IMR-90 (cell line): ENCODE measurements at places on chromosomes 11 and 22. TPM values are rescaled to one million over a fixed set of nuclear protein-coding genes. Genes with fewer than 3 reads are reported as not detected.
A peak's percentile ranks its signal among the peaks of the same experiment; 100 is the strongest.

GRCh38 chr11:118106789-118107335 lies 20.1 kb upstream of the SMIM35 start:
- no peak for DNase-seq

UBQLNL gene
- total RNA-seq = 0.18 TPM in 1 of 2 replicates, not detected in the other

IL17REL gene
- not detected in 2 replicates for total RNA-seq

NCAPH2 gene
- 36.4 and 38.5 TPM in 2 replicates for total RNA-seq

SMIM35 gene
- total RNA-seq = not detected in 2 replicates

DNA sequence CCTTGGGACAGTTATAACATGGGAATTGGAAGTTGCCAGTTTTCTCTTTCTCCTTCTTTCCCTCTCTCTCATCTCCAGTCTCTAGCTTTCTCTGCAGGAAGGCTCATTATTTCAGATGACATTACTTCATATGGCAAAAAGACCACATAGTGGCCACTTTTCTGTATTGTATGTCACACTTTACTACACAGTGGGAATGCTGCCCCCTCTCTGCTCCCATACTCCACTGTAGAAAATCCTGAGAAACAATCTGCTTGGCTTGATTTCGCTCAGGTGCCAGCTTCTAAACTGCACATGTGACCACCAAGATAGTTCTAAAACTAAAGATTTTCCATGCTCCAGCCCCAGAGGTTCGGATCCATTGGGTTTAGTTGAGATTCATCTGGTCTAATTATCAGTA lies 860.7 kb upstream of the CCDC90B start:
- DNase-seq = no peak

HEPN1 gene
- total RNA-seq = not detected in 2 replicates

DNA sequence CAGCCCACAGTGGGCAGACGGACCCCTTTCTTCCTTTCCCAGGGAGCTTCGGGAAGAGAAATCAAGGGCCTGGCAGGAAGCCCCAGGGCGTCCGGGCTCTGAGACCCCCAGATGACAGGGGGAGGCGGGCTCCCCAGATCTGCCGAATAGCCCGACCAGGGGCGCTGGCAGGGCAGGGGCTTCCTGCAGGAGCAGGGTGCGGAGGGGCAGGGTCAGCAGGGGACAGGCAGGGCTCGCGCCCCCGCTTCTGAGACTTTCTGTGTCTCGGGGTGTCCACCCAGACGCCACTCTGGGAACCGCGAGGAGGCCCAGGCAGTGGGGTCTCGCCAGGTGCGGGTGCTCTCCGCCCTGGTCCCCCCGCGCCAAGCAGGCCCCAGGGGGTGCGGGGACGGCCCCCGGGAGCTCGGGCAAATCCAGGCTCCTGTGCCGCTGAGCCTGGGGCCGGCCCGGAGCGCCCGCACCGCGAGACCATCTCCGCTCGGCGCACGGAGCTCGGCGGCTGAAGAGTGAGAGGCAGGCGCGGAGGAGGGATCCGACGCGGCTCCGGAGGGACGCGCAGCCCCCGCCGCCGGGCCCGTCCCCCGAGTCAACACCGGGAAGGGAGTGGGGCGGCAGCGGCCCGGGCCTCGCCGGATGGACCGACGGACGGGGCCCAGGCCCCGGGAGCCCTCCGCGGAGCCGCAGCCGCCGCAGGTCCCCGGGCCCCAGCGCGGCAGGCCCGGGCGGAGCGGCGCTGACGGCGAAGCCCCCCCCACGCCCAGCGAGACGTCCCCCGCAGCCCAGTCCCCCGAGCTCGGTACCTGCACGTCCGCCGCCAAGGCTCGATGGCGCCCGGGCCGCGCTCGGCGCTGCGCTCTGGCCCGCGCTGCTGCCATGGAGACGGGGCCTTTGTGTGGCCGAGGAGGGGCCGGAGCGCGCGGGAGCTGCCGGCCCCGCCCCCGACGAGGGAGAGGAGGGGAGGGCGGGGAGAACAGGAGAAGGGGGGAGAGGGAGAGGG lies at the start of gene PLXNB2:
Gene PLXNB2, minus strand, starts transcription at position 894 of the 997 bp plus-strand sequence. CDS start 17,062 bp downstream, outside the sequence.
- DNase-seq = peak; percentile 80

- DNase-seq = peak; percentile 65
Measured at GRCh38 chr11:6315811-6316425, 4.4 kb downstream of the CAVIN3 start.

DNA sequence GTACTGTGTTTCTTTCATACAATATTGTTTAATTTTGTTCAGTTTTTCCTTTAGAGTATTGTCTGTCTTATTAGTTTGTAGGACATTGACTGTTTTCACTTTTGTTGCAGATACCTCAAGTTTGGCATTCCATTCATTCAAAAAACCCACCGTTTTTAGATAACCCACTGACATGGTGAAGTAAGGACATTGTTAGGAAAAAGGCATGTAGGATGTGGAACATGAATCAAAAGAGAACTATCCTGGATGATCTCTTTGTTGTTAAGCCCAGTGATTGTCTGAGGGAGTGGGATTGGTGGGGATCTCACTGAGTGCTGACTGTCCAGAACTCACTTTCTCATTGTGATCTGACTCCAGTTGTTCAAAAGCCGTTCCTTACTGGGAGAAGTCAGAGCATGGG lies 119.3 kb downstream of the TEAD1 start:
- DNase-seq = no peak

DNA sequence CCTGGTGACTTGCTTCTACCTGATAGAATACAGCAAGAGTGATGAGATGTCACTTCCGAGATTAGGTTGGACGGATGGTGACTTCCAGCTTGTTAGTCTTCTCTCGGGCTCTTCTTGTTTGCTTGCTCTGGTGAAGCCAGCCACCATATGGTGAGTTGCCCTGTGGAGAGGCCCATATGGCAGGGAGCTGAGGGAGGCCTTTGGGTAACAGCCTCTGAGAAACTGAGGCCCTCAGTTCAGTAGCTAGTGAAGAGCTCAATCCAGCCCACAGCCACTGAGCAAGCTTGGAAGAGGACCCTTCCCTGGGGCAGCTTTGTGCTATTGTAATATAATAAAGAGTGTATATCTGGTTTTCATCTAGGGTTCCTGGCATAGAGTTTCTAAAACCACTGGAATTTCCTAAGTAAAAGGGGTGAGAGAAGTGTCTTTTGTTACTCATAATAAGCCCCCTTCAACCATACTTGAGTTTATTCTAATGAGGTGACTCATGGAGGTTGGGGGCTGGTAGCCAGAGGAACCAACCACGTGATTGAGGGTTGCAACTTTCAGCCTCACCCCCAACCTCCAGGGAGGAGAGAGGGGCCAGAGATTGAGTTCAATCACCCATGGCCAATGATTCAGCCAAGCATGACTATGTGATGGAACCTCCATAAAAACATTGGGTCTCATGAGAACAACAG lies 8.0 kb upstream of the TPCN2 start:
- DNase-seq = peak; percentile 86

- DNase-seq = no peak
Measured at GRCh38 chr22:48276994-48277867, 1514.8 kb downstream of the TBC1D22A start.

DNA sequence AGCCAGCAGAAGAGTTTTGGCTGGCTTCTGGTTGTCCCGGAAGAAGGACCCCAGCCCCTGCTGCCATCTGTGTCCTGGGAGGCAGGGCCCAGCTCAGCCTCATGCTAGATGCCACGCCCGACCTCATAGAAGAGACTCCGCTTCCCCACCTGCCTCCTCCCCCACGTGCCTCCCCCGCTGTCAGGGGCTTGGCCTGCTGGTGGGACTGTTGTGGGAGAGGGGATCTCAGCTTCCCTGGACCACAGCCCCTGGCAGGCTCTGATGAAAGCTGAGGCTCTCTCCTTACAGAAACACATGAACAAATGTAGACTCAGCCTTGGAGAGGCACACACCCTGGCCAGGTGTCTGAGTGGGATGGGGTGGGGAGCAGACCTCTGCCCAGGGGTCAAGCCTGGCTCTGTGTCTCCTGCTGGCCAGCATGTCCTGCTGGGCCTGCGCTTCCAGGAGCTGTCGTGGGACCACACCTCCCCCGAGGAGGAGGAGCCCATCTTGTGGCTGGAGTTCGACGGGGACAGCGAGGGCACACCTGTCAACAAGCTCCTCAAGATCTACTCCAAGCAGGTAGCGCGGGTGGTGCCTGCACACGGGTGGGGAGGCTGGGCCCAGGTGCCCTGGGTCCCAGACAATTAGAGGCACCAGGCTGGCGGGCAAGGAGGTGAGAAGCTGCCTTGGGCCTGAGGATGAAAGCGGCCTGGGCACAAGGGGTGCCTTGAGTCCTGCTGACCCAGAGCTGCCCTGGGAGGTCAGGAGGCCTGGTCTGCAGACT lies 14.1 kb downstream of the FRMD8 start:
- no peak for DNase-seq

DNA sequence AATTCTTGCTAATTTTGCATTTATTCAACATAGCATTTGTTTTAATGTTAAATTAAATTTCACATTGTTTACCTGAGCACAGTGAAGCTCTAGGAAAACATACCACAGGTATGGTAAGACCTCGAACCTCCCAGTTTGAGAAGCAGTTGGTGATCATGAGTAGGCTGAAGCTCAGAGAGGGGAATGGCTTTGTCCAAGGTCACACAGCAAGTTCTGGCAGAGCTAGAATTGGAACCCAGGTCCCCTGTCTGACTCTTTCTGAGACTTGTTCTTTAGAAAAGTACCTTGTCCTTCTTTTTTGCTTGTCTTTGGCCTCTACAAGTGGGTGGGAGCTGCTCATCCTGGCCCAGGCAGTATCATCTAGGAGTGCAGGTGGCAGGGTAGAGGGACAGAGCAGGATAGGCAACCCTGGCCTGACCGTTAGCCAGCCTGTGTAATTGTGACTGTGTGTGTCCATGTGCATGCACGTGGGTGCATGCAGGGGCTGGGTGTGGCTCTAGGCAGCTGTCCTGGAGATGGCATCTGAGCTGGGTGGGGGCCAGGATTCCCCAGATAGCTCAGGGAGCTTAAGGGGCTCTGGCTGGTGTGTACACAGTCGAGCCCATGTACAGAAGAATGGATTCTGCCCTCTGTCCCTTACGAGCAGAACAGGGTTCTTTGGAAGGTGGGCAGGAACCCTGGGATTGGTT lies 21.6 kb downstream of the PHLDB1 start:
- no peak for DNase-seq

OR2AT4 gene
- not detected in 2 replicates for total RNA-seq

CD151 gene
- total RNA-seq = 789 and 1,150 TPM in 2 replicates

PTPMT1 gene
- total RNA-seq = 51.4 and 55.0 TPM in 2 replicates

GRCh38 chr11:4677948-4678347 lies 19.7 kb downstream of the OR51E2 start:
- DNase-seq = no peak

C1QTNF4 gene
- total RNA-seq = under 0.01 TPM in 1 of 2 replicates, not detected in the other

DNA sequence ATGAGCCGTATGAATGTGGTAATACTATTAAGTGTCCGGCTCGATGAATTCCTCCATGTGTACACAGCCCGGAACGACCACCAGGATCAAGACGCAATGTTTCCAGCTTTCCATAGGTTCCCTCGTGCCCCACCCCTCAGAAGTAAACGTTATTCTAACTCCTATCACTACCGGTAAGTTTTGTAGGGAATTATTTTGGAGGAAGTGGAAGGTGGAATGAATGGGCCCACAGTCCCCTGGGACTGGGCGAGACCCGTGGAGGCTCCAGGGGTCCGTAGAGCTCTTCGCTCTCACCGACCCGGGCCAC lies 720 bp upstream of the FAR1 start:
- no peak for DNase-seq

GRCh38 chr11:9386086-9386485 lies 1.6 kb downstream of the IPO7 start:
- DNase-seq = no peak

APOC3 gene
- not detected in 2 replicates for total RNA-seq

CHRM1 gene
- total RNA-seq = not detected in 2 replicates

- DNase-seq = no peak
Measured at GRCh38 chr11:1638344-1638743, 8.8 kb downstream of the KRTAP5-5 start.

GRCh38 chr22:32448980-32449379 lies 15.3 kb downstream of the BPIFC start:
- DNase-seq = no peak

GRCh38 chr22:44869196-44869595 lies 116.8 kb downstream of the ARHGAP8 start:
- DNase-seq = peak; percentile 12

- DNase-seq = no peak
Measured at GRCh38 chr11:9008011-9008550, 4.3 kb upstream of the NRIP3 start.

DNA sequence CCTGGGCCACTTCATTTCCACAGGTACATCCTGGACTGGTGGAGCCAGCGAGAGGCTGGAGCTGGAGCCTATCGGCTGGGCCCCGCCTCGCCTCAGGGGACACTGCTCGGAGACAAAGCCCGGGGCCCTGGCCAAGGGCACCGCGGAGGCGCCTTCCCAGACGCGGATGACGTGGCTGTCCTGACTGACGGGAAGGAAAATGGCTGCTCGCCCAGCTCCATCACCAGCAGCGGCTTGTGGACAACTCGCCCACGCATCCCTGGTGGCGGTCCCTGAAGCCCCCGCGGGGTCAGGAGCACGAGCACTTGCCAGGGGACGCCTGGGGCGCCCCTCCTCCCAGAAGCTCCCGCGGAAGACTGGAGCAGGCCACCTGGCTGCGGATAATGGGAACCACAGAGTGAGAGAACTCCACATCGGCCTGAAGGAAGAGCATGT lies 49.6 kb downstream of the CECR2 start:
- DNase-seq = no peak

GRCh38 chr22:27420817-27421361 lies 380.7 kb downstream of the MN1 start:
- peak; percentile 95 for DNase-seq

DNA sequence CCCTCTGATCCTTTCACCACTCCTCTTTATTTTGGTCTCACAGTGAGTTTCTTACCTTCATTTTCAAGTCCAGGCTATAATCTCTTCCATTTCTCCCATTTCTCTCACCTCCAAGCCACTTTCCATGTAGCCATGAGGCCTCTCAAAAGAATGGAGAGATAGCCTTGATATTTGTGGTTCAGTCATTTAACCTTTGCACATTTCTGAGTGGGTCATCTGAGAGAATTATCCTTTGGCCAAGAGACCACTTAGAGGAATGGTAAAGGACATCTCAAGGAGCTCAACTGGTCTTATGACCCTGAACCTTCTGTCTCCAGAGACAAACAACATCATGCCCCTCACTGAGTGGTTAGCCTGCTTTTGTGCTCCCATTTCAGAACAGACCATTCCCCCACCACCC lies 121.1 kb downstream of the KIRREL3 start:
- peak; percentile 41 for DNase-seq

DNA sequence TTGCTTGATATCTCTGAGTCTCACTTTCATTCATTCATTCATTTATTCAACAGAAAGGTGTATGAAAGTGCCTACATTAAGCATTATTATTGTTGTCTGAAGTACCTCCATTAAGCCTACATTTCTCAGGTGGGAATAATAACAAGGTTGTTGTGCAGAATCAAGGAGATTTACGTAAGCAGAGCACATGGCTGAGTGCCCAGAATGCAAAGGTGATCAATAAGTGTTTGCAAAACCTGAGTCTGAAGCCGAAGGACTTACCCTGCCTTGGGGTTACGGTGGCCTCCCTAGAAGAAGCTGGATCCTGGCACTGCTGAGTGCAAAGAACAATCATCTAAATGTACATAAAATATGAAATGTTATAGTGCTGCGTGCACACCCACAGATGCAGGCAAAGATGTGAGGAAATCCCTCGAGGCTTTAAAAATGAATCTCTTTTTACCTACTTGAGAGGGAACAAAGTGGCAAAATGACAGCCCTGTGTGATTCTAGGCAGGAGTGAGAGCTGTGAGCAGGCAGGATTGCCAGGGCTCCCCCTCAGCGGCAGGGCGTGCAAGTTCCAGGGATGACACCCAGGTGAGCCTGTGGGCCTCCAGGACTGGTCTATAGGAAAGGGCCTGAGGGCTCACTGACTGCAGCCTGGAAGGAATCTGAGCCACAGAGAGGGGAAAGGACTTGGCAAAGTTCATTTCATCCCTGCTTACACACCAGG lies 133.1 kb upstream of the TBCEL start:
- no peak for DNase-seq
